ENCODE measurements at places on chromosomes 5 and 9.

GRCh38 chr5:122145906-122146305 lies 16.6 kb downstream of the ZNF474 start:
- DNase-seq, result no peak

DNA sequence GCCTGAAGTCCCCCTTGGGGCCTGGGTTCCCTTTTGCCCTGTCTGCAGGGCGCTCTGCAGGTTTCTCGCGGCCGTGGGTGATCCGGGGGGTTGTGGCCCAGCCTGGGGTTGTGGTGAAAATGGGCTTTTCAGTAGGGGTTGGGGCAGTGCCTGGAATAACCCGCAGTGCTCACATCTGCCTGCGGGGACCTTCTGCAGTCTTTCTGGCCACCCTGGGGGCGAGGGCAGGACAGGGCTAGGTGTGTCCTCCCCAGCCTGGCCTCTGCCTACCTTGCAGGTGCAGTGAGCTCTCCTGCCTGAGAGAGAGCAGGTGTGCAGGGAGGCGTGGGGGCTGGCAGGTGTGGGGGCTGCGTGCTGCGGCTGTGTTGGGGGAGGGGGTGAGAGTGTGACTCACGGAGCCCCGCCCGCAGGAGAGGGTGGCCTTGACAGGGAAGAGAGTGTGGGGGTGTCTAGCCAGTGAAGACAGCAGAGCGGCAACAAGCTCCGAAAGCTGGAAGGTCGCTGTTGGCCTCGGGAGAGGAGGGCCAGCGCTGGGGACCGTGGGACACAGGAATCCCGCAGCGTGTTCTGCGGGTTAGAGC lies 131.4 kb downstream of the MRPL36 start:
- no peak for DNase-seq

- DNase-seq, result no peak
Measured at GRCh38 chr5:84524491-84524890, 139.8 kb upstream of the EDIL3 start.

GRCh38 chr9:18185196-18185595 lies 288.8 kb upstream of the ADAMTSL1 start:
- no peak for DNase-seq

DNA sequence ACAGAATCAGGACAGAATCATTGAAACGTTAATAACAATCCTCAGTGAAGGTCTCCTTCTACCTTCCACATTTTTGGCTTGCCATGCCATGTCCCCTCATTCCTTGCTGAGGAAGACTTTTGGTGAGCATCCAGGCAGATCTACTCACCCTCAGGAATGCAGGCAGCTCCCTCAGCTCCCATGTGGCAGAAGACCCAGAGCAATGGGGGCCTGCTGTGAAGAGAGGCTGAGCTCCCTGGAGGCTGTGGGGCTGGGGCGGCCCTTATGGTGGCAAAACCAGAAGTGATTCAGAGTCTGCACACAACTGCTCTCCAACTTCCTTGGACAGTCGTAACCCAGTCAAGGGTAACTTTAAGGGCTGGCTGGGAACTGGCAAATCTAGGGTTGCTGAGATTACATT lies 247.2 kb upstream of the EFNA5 start:
- no peak for DNase-seq

GRCh38 chr9:114057161-114057885 lies 20.8 kb downstream of the AMBP start:
- no peak for DNase-seq

Measured in GM19239 (cell line).